ENCODE measurements at places on chromosomes 7 and 10.

DNA sequence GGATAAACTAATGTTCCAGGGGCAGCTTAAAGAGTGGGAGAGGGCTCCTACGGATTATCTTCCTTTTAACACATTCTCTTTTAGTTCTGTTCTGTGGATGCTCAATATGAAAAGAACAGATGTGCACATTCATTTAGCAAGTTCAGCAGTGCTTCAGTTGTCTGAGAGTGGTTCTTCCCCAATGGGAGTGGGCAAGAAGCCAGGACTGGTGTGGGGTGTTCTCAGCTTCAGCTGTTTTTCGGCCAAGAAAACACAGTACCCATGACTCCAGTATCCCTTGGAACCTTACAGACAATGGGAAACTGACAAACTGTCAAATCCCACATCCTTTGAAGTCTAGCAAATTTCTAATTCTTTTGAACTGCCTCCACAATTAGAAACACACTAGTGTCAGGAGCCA is 71.5 kb upstream of the LRRC17 start:
- DNase-seq: no peak

GRCh38 chr10:118116362-118116714 is 69.6 kb upstream of the RAB11FIP2 start:
- DNase-seq: no peak

GRCh38 chr7:95878677-95879076 is 106.3 kb downstream of the DYNC1I1 start:
- no peak for DNase-seq

GRCh38 chr10:127942811-127943210 is 35.9 kb downstream of the PTPRE start:
- no peak for DNase-seq

GRCh38 chr10:132178672-132179545 is 7.8 kb upstream of the DPYSL4 start:
- DNase-seq: no peak

DNA sequence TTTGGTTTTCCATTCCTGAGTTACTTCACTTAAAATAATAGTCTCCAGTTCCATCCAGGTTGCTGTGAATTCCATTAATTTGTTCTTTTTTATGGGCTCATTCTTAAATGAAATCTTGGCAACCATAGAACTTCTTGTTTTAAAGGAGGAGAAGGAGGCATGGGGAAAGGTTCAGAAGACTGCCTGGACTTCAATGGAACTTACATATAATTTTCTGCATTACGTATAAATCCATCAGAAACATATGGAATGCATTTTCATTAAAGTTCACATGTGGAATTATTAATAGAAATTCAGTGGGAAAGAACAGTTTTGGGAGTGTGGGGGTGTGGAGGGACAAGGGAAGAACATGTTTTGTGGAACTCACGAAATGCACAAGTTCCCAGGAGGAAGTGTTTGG is 176.6 kb upstream of the PRKCQ start:
- no peak for DNase-seq

DNA sequence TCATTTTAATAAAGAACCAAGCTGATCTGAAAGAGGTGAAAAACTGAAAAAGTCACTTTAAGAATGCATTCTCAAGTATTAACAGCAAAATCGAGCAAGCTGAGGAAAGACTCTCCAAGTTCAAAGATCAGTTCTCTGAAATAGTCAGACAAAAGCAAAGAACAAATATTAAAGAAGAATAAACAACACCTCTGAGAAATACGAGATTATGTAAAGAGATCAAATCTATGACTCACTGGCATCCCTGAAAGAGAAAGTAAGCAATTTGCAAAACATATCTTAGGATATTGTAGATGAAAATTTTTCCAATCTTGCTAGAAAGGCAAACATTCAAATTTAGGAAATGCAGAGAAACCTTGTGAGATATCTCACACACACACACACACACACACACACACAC is 138.4 kb upstream of the HGF start:
- no peak for DNase-seq

DNA sequence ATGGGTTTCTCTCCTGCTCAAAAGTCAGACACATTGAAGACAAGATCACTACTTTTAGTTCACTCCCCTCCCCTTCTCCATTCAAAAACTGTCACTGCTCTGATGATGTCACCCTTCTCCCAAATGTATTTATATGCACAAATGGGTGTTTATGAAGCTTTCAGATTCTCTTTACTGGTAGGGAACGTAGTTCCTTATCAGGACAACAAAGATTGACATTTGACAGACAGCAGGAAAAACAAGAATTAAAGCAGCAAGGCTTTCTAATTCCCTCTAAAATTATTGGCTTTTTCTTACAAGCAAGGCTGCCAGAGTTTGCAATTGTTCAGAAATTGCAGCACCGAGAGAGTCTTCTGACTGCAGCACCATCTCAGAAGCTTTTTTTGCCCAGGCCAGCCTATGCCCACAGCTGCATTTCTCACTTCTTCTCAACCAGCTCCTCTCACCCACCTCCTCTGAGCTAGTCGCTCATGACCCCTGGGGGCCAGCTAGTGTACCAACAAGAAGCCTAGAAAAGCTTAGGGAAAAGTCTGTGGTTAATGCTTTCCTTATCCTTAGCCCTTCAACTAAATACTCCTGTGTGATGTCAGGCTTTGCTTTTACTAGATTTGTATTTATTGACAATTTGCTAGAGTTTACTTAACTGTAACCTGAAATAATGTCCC is 265.1 kb downstream of the HTR7 start:
- no peak for DNase-seq
